Stimulated activated CD4-positive, alpha-beta T cell treated with anti-CD3 and anti-CD28 coated beads, TNF-alpha, amount 100 ng/mL, for 24 hours (primary cell): ENCODE measurements at places on chromosomes 6 and 20.

DNA sequence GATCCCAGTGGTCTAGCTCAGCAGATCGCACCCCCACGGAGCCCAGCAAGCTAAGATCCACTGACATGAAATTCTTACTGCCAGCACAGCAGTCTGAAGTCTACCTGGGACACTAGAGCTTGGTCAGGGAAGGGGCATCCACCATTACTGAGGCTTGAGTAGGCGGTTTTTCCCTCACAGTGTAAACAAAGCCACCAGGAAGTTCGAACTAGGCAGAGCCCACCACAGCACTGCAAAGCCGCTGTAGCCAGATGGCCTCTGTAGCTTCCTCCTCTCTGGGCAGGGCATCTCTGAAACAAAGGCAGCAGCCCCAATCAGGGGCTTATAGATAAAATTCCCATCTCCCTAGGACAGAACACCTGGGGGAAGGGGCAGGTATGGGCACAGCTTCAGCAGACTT, 18.8 kb downstream of the FRK start:
- DNase-seq = no peak

- no peak for DNase-seq
These were observed 63.9 kb downstream of the JARID2 start for GRCh38 chr6:15309611-15310283.

GRCh38 chr6:134703206-134703605, 246.7 kb downstream of the ALDH8A1 start:
- DNase-seq = no peak

DNA sequence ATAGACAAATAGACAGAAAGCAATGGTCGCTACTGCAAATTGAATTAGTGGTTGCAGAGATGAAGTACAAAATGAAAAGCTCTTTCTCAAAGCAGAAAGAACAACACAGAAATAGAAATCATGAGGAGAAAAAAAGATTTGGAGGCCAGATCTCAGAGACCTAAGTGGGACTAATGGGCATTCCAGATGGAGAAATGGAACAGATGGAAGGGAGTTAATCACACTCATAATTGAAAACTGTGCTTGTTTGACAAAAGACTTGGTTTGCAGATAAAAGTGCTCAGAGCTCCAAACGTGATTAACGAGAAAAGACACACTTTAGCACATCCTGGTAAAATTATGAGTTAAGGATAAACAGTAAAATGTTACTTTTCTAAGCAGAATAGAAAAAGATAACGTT, 58.1 kb upstream of the SNRPB2 start:
- no peak for DNase-seq

DNA sequence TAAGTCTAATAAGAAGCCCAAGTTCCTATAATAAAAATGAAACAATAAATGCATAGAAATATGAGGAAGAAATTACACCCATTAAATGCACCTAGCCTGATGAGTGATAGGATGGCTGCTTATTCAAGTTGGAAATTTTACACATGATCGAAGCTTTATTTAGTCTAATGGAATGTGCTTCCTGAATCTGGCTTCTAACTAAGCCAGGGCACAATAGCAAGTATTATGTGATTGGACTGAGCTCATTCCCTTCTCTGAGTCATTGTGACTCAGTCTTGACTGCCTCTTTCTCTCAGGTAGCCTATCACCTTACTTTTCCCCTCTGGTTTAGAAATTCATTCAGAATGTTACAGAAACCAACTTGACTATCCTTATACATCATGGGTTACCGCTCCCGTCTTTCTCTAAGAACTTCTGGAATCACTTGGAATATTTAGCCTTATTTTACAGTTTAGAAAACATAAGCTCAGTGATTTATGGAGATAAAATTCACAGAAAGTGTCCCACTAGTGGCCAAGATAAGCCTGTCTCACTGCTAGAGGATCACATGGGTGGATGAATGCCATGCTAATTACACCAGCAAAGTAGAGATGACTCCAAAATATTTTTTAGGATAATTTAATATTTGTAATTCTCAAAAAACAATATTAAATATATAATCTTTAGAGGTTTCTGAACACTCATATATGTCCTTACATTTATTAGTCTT, 505.3 kb upstream of the JAG1 start:
- DNase-seq = no peak

DNA sequence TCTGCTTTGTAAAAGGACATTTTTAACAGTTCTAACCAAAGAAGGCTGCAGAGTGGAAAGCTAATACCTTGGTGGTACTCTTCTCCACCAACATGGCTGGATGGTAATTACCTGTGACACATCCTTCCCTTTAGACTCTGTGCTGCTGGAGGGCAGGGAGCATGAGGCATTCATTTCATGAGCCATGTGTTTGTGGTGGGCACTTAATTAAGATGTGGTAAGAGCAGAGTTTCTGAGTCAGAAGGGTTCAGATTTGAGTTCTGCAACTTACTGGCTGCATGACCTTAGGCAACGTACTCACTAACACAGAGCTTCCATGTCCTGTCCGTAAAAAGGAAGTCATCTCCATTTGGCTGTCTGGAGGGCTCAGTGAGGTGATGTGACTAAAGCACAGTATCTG, 9.1 kb upstream of the ZNF133 start:
- DNase-seq = no peak
